ENCODE measurements at places on chromosomes 12 and 14.

GRCh38 chr12:24806386-24806785 lies 142.5 kb downstream of the BCAT1 start:
- no peak for DNase-seq

- DNase-seq = no peak
Measured at GRCh38 chr12:107581619-107582015, 104.0 kb upstream of the PWP1 start.

- peak; percentile 2 for DNase-seq
Measured at GRCh38 chr12:12683725-12684124, 12.3 kb downstream of the GPR19 start.

DNA sequence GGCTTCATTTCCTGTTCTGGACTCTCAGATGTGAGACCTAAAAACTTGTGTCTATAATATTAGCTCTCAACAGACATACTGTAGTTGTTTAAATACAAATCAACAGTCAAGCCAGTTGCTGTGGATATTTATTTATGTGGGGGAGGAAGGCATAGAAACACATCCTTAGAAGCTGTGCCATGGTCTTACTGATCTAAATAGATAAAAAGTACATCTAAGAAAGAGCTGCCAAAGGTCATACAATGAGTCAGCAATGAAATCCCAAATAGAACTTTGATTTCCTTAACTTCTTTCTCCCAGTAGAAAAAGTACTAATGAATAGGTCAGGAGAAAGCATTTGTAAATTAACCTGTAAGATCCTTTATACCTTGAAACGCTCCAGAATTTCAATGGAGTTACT lies 185.1 kb downstream of the AKAP6 start:
- DNase-seq = no peak

DNA sequence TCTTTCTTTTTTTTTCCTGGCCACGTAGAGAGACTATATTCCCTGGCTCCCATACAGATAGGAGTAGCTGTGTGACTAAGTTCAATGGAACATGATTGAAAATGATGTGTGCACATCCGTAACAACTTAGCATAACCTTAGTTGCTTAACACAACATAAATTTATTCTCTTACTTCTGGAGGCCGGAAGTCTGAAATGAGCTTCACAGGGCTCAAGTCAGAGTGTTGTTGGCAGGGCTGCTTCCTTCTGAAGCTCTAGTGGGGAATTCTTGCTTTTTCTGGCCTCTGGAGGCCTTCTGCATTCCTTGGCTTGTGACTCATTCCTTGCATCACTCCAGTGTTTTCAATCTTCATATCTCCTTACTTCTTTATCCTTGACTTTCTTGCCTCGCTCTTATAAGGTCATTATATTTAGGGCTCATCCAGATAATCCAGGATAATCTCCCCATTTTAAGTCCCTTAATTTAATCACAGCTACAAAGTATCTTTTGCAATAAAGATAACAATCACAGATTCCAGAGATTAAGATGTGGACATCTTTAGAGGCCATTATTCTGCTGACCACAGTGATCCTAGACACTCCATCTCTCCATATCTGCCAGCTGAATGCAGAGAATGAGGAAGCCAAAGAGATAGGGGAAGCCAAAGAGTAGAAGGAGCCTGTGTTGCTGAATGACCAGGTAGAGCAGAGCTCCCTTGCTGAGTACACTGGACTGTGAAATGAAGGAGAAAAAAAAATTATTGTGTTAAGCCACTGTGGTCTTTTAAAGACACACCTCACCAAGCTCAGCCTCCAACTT lies 21.0 kb upstream of the SNX6 start:
- no peak for DNase-seq

DNA sequence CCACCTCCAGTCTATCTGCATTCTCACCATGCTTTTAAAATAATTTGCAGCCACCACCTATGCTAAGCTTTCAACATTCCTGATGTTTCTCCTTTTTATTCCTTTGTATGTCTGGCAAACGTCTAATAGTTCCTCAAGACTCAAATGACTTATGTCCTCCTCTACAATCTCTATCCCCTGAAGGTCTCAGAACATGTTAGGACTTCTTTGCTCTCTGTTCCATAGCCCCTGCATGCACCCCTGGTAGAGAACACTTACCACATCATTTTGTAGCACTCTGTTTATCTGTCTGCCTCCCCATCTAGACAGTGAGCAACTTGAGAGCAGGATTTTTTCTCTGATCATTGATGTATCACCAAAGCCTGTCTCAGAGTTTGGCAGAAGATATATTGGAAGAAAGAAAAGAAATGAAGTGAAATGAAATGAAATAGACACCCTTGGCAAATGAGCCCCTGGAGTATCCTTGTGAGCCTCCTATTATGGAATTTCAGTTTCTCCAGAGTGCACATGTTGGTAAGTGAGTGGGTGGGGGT lies 1231.2 kb upstream of the FLRT2 start:
- DNase-seq = no peak
